Hepatocyte (in vitro differentiated cells): ENCODE measurements at places on chromosomes 7 and 10.

GRCh38 chr7:150734254-150734653 lies 3.0 kb upstream of the GIMAP5 start:
- peaks cover 29% of the 10 kb centered on the region for H3K27me3 ChIP-seq
- no peak overlapping the region for H3K4me3 ChIP-seq
- no peak overlapping the region for H3K27ac ChIP-seq
- H3K4me1 ChIP-seq, result no peaks in the 10 kb centered on the region

DNA sequence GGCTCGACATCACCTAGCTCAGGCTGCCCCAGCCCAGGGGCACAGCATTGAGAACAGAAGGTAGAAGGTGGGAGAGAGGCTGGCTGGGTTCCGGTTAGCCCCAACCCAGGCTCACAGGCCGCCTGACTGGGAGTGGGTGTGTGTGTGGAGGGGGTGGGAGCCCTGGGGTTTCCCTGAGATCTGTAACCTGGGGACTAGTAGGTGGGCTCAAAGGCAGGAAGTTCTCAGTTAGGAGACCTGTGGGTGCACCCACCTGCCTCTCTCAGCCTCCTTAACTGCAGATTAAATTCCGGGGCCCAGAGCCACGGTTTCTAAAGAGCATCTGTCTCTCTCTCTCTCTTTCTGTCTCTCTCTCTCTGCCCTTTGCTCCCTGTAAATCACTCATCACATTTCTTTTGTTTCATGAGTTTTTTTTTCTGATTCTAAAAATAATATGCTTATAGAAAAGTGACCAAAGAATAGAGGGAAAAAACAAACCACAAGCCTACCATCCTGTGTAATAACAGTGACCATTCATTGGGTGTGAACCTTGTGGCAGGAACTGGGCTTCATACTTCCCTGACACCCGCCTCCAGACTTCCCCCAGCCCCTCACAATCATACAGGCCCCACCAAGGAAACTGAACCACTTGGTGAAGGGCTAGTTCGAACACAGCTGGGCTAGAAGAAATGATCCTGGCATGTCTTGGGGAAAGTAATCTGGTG lies 83.4 kb upstream of the SMNDC1 start:
- H3K4me3 ChIP-seq, result no peak overlapping the region
- DNase-seq, result no peak
- no peaks in the 10 kb centered on the region for H3K27me3 ChIP-seq
- H3K4me1 ChIP-seq, result peaks cover 15% of the 10 kb centered on the region
- H3K27ac ChIP-seq, result peak overlapping the region; percentile 75

DNA sequence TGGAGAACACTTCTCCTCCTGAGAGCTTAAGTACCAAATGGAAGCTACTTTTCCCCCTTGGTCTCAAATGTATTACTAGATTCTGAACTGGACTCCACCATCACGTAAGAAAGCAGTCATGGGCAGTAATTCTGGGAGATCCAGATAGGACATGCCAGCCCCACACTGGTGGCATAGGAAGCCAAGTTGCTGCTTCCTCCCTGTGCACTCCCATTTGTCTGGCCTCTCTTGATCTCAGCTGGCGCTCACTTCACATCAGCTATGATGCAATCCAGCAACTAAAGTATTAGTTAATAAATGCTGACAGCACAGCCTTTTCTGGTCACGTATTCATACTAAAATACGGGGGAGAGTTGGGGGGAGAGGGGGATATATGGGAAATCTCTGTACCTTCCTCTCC lies 3.4 kb upstream of the IL6 start:
- no peak for DNase-seq
- peak overlapping the region; percentile 62 for H3K27ac ChIP-seq
- H3K27me3 ChIP-seq, result no peaks in the 10 kb centered on the region
- no peaks in the 10 kb centered on the region for H3K36me3 ChIP-seq

DNA sequence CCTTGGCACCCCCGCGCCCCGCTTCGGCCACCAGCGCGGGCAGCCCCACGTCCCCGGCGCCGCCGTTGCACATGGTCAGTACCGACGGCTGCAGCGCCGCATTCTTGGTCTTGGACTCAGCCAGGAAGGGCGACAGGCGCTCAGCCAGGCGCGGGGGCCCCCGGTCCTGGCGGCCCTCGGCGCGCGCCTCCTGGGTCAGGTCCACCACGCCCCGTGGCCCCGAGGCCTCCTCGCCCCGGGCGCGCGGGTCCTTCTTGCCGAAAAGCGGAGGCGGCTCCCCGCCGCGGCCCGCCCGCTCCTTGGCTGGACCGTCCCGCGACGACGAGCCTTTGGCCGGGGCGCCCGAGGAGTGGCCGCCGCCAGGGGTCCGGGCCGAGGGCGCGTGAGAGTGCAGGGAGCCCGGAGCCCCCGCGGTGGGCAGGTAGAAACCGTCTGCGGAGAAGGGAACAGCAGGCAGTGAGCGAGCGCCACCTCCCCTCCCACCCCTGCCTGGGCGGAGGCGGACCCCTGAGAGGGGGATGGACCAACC lies 34.7 kb downstream of the TNRC18 start:
- DNase-seq, result no peak
- H3K27me3 ChIP-seq, result no peaks in the 10 kb centered on the region
- no peak overlapping the region for H3K4me3 ChIP-seq

DNA sequence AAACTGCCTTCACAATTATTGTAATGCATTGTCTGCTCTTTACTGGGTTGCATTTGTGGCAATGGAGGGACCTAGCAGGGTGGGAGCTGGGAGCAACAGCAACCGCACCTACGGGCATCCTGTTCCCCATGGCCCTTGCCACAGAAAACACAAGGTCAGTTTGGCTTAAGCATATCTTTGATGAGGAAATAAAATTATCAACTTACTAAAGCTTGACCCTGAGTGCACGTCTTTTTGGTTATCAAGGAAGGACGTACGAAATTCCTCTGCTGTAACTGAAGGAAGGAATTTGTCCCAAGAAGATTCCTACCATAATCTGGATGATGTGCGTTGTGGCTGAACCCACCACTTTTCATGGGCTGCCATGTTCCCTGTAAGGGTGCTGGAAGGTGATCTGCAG lies 19.9 kb upstream of the PTPRN2 start:
- no peaks in the 10 kb centered on the region for H3K36me3 ChIP-seq
- no peak overlapping the region for H3K4me3 ChIP-seq
- H3K4me1 ChIP-seq, result no peaks in the 10 kb centered on the region
- no peaks in the 10 kb centered on the region for H3K27me3 ChIP-seq
- DNase-seq, result no peak

- H3K4me3 ChIP-seq, result no peak overlapping the region
- H3K4me1 ChIP-seq, result no peaks in the 10 kb centered on the region
- H3K36me3 ChIP-seq, result no peaks in the 10 kb centered on the region
- H3K27ac ChIP-seq, result no peak overlapping the region
Observed at GRCh38 chr10:5106553-5106952, 12.3 kb downstream of the AKR1C3 start.

DNA sequence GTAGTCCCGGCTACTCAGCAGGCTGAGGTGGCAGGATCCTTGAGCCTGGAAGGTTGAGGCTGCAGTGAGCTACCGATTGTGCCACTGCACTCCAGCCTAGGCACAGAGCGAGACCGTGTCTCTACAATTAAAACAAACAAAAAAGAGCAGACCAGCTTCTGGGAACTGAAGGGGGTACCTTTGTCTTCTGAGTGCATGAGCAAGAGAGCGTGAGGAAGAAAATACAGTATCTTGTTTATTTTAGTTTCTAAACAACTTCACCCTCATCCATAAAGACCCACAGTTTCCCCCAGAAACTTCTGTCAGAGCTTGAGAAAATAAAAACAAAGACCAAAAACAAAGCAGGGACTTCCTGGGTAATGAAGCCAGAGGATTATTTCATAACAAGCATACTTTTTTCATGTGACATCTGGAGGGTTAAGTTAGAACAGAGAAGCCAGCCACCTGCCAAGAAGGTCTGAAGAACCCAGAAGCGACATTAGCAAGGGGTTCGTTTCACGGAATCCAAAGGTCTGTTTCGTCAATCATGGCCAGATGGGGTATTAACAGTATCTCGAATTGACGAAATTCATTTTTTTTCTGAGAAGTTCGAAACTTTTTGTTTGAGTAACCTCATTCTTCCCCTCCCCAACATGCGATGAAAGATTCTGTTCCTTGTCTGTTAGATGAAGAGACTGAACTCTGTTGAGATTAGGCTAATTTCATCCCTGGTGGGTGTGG lies 10.2 kb upstream of the IL2RA start:
- no peak for DNase-seq
- H3K27me3 ChIP-seq, result peaks cover 10% of the 10 kb centered on the region

DNA sequence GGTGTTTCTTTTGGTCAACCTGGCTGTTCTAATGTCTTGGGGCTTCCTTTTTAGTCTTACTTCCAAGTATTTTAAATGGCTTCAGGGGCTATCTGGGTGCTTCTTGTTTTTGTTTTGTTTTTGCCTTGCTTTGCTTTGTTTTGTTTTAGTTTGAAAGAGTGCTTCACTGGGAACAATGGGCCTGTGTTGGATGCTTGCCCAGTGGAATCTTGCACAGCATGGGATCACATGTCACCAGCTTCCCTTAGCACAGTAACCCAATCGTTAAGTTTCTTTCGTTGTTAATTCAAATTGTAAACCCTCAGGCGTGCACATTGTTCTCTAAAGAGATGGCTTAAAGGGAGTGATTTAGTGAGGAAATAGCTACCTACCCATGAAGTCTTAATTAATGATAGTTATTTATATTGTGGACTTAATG lies 8.9 kb downstream of the COL17A1 start:
- no peaks in the 10 kb centered on the region for H3K4me1 ChIP-seq
- H3K27ac ChIP-seq, result no peak overlapping the region

DNA sequence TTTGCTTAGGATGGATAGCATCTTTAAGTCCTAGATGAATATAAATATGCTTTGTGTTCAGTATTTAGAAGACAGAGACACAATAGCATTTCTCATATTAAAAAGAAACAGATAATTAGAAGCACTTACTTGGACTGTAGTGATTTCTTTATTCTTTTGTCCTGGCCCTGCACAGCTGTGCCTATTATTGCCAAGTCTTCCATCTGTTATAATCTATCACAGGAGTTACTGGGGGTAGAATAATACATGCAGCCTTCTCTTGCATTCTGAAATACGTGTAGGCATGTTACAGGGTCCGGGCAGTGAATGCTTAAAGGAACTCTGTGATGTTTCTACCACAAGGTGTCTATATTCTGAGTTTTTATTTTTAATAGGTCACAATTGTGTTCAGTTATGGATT lies 461.5 kb upstream of the COBL start:
- no peaks in the 10 kb centered on the region for H3K27me3 ChIP-seq
- H3K4me1 ChIP-seq, result no peaks in the 10 kb centered on the region
- no peaks in the 10 kb centered on the region for H3K36me3 ChIP-seq
- no peak overlapping the region for H3K27ac ChIP-seq
- no peak for DNase-seq

DNA sequence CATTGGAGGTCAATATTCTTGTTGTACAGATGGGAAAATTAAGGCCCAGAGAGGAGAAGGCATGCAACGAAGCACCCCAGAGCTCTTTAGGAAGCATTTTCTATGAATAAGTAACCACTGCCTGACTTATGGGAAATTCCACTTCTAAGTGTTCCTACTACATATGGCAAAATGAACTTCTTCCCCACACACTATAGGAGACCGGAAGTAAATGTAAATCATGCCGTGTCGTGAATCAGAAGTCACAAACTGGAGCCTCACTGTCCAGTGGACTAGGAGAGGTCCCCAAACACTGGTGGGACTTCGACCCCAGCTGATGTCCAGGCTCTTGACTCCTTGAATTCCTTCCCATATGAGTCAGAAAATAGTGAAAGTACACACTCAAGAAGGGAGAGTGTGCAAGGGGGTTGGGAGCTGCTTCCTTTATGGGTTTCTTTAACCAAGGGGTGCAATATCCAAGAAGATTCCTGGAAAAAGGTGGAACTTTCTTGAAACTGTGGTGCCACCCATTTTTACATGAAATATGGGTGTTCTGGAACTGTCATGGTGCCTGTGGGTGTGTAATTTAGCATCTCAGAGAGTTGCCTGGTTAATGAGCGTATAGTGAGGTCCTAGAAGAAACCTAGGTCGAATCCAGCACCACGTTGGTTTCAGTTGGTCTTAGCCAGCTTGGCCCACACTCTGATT lies 6.7 kb downstream of the RASSF4 start:
- peak overlapping the region; percentile 76 for H3K27ac ChIP-seq
- H3K4me1 ChIP-seq, result peaks cover 49% of the 10 kb centered on the region
- peak; percentile 64 for DNase-seq
- H3K4me3 ChIP-seq, result no peak overlapping the region
- no peaks in the 10 kb centered on the region for H3K36me3 ChIP-seq

- no peak overlapping the region for H3K4me3 ChIP-seq
- DNase-seq, result no peak
- no peak overlapping the region for H3K27ac ChIP-seq
Observed at GRCh38 chr7:124246262-124246863, 213.5 kb upstream of the TMEM229A start.

- H3K27me3 ChIP-seq, result no peaks in the 10 kb centered on the region
- H3K4me1 ChIP-seq, result no peaks in the 10 kb centered on the region
- DNase-seq, result no peak
Observed at GRCh38 chr7:90824386-90825307, 228.5 kb downstream of the CDK14 start.

DNA sequence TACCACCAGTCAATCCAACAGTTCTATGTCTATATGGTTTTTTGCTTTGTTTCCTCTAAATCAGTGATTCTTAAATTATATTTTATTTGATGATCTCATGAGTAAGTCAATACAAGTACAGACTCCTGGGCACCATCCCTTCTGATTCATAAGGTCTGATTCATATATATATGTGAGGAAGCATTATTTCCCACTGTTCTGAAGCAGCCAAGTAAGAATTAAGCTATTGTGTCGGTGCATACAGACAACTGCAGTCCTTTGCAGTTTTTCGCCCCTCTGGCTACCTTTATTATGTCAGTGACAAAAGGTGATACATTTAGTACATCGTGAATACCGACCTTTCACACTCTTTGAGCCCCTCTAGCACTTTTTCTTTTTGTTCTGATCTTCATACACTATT lies 1079.6 kb upstream of the C7orf33 start:
- no peak overlapping the region for H3K27ac ChIP-seq
- no peak overlapping the region for H3K4me3 ChIP-seq
- no peak for DNase-seq
- H3K27me3 ChIP-seq, result no peaks in the 10 kb centered on the region

- H3K4me1 ChIP-seq, result peaks cover 22% of the 10 kb centered on the region
- no peak overlapping the region for H3K4me3 ChIP-seq
- no peak for DNase-seq
- no peaks in the 10 kb centered on the region for H3K27me3 ChIP-seq
Observed at GRCh38 chr7:151824373-151824933, 52.5 kb downstream of the PRKAG2 start.

GRCh38 chr10:119602241-119603095 lies 5.7 kb upstream of the TIAL1 start:
- DNase-seq, result no peak
- no peaks in the 10 kb centered on the region for H3K4me1 ChIP-seq
- H3K27ac ChIP-seq, result no peak overlapping the region
- no peak overlapping the region for H3K4me3 ChIP-seq
- H3K36me3 ChIP-seq, result no peaks in the 10 kb centered on the region

DNA sequence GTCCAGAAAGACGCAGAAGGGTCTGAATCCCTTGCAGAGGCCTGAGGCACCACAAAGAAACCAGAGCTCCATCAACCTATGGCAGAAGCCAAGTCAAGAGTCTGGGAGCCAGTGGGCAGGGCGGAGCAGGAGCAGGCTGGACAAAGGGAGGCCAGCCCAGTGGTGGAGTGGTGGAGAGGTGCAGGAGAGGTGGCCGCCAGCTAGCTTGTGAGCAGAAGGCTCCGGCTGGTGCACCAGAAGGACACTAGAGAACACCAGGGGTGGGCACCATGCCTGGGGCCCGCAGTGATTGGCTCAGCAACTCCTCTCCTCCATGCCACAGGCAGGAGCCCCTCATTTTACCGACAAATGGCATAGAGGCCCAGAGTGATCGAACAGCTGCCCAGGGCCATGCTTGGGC lies 186.6 kb downstream of the GRID1 start:
- H3K27me3 ChIP-seq, result peaks cover 7% of the 10 kb centered on the region
- DNase-seq, result no peak
- H3K36me3 ChIP-seq, result no peaks in the 10 kb centered on the region
- H3K4me1 ChIP-seq, result no peaks in the 10 kb centered on the region
